ENCODE measurements at places on chromosomes 7 and 10. TPM values are rescaled to one million over a fixed set of nuclear protein-coding genes. Genes with fewer than 3 reads are reported as not detected.

TRIM73 gene
- 1.1 TPM for total RNA-seq

WNT16 gene
- not detected for total RNA-seq

DNA sequence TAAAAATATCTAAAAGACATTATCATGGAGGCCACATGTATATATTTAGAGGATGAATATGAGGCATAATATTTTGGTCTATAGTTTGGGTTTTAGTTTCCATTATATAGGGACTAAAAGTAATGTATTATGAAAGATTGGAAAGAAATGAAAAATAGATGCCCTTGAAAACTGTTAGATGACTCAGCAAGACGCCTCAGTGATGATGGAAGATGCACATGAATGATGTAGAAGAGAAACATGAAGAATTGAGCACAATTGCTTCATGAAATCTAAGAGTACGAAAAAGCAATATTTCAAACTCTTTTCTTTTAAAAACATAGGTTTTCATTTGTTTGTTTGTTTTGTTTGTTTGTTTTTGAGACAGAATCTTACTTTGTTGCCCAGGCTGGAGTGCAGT is 89.8 kb downstream of the ARL4A start:
- DNase-seq: no peak

ZNF488 gene
- not detected for total RNA-seq

NOLC1 gene
- 38.0 TPM for total RNA-seq

All from right cardiac atrium (tissue), 5 donors.